ENCODE measurements at places on chromosomes 4 and X.

DNA sequence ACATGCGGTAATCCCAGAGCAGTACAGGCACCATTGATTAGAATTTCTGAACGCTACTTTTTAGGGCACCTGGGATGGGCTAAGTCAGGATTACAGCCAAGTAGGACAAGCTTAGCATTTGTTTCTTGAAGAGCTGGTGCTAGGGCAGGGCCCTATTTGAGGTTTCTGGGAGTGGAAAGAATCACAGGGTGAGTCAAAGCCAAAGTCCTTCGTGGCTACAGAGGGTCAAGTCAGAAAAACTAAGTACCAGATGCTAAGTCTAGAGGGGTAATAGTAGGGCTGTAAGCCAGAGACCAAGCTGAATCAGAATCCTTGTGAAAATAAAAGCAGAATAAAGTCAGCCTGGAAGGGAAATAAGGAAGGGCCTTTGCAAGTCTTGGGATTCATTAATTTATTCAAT, 448.6 kb downstream of the ZIC3 start:
- DNase-seq = no peak

- no peak for DNase-seq
These were observed 35.8 kb downstream of the GPR82 start for GRCh38 chrX:41759817-41760216.

DNA sequence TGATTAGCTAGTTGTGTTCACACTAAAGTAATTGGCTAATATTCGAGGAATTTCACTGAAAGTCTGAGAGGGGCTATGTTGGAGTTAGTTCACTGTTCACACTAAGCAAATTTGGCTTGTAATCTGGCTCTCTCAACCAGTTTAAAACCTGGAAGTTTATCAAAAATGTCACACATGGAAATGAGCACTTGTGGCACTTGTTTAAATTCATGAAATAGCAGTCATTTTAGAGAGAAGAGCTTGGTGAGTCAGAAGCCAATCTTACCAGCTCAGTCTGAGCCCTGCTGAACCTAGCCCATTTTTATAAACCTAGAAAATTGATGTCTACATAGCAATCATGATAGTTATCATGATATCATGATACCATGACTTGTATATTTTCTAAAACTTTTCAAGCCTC, 90.7 kb upstream of the JADE1 start:
- DNase-seq = no peak

DNA sequence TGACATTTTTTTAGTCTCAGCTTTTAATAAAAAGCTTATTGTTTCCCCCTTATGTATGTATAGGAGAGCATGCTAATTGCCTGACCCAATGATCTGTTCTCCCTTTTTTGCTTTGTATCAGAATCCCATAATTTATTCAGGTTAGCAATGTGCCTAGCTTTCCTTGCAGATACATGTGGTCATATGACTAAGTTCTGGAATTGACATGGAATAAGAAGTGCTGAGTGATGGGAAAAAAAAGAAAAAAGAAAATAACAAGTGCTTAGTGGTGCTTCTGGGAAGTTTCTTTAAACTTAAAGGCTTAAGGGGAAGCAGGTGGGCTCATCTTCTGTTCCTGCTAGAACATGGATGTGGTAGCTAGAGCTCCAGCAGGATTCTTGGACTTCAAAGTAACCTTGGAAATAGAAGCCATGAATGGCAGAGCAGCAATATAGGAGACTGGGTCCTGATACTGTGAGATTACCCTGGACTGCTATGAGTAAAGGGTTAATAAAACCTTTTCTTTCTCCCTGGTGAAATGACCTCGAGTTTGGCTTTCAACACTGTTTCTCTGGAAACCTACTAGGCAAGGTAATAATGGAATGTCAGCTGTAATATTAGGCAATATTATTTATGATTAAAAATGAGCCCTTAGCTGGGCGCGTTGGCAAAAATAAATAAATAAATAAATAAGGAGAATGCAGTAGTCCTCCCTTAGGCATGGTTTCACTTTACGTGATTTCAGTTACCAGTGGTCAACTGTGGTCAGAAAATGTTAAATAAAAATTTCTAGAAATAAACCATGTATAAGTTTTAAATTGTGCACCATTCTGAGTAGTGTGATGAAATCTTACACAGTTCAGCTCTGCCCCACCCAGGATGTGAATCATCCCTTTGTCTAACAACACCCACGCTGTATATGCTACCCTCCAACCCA, 16.7 kb upstream of the RBM41 start:
- no peak for DNase-seq

DNA sequence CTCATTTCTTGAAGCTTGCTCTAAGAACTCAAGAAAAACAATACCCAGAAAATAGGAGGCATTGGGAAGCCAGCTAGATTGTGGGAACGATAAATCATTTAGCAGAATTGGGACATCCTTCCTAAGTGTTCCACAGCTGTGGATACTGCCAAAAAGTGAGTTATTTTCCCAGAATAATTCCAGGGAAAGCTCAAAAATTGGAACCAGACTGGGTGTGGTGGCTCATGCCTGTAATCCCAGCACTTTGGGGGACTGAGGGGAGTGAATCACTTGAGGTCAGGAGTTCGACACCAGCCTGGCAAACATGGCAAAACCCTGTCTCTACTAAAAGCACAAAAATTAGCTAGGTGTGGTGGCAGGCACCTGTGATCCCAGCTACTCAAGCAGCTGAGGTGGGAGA, 68.2 kb upstream of the GK2 start:
- DNase-seq = no peak

DNA sequence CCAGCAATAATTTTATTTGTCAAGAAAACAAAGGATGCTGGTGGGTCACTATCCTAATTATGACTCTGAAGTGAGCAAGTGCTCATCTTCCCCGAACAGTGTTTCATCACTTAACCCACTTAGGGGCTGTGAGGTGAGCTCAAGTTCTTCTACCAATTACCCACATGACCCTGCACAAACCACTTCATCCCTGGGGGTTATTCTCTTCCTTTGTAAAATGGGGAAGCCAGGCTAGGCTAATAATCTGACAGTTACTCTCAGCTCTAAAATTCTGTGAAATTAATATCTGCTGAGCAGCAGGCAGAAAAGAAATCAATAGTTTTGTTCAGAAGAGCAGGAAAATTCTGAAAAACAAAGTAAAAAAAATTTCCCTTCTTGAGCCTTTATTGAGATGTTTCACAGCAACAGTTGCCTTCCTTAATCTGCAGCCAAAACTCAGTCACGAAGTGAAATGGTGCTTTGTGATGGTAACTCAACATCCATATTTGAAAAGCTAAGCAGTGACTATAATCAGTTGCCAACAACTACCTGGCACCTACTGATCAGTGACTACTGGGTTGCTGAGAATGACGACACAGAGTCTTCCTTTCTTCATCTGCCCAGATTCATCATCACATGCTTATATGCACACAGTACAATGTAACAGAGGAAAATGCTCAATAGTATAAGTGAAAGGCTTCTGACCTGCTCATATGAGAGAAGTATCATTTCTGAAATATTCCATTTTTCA, 24.1 kb downstream of the ATP8A1 start:
- DNase-seq = no peak

DNA sequence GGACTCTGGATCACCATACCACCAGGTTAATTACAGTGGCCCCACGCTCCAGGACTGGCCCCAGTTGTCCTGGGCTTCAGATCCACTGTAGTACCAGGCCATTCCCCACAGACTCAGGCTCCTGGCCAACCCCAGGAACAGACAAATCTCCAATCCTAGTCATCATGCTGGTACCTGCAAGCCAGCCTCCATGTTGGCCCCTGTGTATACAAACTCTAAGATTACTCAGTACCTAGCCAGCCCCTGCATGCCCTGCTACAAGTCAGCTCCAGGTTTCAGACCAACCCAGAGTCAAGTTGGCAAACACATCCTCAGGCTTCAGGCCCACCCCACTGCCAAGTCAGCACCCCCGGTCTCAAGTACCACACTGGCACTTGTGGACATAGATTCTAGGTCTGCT, 85.9 kb downstream of the KLF8 start:
- DNase-seq = no peak

- DNase-seq = no peak
These were observed 28.2 kb upstream of the RASSF6 start for GRCh38 chr4:73648478-73648877.

DNA sequence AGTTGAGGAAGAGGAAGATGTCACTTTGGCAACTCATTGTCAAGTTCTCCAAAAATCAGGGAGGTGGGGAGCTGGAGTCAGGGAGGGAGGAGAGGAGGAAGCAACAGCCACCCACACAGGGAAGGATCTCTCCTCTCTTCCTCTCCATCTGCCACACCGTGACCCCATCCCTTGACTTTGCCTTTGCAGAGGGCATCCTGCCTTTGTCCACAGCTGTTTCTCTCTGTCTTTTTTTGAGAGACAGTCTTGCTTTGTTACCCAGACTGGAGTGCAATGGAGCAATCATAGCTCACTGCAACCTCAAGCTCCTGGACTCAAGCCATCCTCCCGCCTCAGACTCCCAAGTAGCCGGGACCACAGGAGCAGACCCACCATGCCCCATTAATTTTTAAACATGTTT, 276.0 kb downstream of the SHOX start:
- DNase-seq = no peak

DNA sequence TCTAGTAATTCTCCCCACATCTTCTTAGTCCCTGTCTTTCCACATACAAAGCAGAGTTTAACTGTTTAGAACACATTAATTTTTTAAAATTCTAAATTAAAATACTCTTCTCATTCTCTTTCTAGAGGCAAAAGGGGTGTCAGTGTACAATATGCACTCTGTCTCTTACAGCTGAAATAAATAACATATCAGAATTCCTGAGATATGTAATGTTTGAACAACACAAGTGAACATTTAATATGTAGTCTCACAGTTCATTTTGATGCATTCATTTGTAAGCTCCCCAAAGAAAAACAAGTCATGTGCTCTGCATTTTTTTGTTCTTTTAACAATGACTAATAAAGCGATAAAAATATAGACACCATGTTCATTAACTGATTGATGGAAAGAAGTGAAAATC, 19.7 kb upstream of the SULT1B1 start:
- no peak for DNase-seq

- no peak for DNase-seq
These were observed 20.3 kb upstream of the LSM6 start for GRCh38 chr4:146155152-146155724.

GRCh38 chr4:184283659-184284335, 66.1 kb upstream of the ENPP6 start:
- no peak for DNase-seq

GRCh38 chrX:71017396-71017939, 50.7 kb downstream of the SNX12 start:
- no peak for DNase-seq

DNA sequence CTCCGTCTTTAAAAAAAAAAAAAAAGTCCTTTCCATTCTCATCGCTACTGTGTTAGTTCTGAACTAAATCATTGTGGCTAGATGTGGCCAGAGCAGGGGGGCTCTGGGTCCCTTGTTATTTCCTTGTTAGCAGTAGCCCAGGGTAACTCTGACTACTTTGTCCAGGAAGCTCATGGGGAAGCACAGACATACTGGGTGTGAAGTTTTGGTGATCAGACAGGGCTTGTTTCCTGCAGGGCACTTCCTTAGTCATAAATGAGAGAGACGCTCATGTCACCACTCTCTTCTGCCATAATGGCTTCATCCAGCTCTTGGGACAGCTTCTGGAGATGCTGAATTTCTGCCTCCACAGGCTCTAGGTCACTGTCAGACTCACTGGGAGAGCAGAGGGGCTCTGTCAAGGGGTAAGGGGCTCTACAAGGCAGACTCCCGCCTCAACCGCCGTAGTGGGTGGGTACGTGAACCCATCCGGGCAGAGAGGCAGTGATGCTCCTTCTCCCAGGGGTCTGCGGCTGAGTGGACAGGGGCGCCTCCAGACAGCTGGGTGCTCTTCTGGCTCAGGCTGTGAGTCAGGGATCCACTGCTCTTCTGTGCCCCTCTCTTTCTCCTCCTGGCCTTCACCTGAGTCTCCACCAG, 12.9 kb downstream of the STIM2 start:
- DNase-seq = peak; percentile 21

DNA sequence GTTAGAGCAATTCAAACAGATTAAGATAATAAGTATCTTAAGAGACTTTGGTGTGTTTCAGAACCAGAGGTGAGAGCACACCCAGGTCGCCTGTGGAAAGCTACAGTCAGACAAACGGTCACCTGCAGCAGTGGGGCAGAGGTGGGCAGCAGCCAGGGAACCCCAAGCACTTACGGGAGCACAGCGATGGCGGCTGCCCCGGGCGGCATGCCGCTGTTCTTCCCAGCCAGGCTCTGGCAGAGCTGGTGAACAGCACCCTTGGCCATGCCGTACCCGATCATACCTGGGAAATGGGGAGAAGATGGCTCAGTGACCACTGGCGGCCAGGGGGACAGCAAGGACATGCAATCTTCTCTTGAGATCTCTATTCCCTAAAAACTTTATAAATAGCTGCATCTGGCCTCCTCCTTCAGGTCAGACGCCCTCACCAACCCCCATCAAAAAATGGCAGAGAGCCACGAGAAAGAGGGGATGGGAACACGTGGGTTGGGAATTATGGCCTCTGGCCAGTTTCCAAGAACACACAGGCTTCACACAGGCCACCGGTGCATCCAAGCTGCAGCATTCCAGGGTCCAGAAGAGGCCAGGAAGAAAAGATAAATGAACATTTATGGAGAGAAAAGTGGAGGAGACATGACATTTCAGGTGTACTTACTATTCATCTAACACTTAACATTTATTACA, 19.7 kb downstream of the QDPR start:
- no peak for DNase-seq

- DNase-seq = no peak
These were observed 69.0 kb downstream of the ATOH1 start for GRCh38 chr4:93897559-93897958.

DNA sequence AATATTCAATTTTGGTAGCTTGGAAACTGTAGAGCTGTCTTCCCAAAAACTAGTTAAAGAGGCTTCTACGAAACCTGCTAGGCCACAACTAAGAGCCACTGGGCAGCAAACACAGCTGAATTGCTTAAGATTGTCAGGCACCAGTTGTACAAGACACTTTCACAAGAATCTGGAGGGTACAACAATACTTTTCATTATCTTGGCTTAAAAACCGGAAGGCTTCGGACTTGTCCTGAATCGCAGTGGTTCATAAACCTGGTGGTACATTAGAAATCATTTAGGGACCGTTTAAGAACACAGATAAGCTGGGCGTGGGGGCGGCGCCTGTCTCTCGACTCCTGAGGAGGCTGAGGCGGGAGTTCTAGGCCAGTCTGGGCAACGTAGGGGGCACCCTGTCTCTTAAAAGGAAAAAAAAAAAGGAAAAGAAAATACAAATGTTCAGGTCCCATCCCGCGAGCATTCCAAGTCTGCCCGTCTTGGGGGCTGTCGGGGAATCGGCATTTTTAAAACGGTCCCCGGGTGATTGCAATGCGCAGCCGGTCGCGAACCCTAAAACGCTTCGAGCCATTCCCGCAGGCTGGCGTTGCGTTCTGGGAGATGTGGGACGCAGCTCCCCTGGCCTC, 763 bp downstream of the PYURF start:
- no peak for DNase-seq
